ENCODE measurements at places on chromosomes 3 and 15.

GRCh38 chr15:73397461-73397860 is 28.7 kb upstream of the HCN4 start:
- DNase-seq = no peak

GRCh38 chr15:65981837-65982626 is 112.7 kb downstream of the RAB11A start:
- no peak for DNase-seq

DNA sequence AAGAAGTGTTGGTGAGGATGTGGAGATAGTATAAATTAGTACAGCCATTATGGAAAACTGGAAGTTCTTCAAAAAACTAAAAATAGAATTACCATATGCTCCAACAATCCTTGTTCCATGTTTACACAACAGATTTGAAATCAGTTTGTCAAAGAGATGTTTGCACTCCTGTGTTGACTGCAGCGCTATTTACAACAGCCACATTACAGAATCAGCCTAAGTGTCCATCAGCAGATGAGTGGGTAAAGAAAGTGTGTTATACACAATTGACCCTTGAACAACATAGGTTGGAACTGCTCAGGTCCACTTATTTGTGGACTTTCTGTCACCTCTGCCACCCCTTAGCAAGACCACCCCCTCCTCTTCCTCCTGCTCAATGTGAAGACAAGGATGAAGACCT is 34.7 kb downstream of the LMLN start:
- DNase-seq = no peak

DNA sequence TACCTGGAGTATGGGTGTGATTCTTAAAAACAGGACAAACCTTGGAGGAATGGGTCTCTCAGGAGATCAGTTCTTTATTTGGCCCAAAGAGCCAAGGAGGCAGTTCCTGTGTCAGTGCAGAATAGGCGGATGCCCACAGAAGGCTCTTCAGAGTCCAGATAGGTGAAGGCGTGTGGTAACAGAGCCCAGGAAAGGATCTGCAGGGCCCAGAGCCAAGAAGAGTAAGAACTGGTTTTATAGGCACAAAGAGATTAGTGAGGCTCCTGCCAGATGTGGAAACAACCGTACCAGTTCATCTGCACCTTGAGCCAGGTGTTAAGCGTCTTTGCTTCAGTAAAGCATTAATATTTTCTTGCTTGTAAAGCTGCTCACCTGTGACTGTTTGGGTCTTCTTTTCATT is 140.1 kb upstream of the BFSP2 start:
- DNase-seq = no peak

GRCh38 chr3:24709956-24710355 is 215.3 kb upstream of the THRB start:
- DNase-seq = no peak

DNA sequence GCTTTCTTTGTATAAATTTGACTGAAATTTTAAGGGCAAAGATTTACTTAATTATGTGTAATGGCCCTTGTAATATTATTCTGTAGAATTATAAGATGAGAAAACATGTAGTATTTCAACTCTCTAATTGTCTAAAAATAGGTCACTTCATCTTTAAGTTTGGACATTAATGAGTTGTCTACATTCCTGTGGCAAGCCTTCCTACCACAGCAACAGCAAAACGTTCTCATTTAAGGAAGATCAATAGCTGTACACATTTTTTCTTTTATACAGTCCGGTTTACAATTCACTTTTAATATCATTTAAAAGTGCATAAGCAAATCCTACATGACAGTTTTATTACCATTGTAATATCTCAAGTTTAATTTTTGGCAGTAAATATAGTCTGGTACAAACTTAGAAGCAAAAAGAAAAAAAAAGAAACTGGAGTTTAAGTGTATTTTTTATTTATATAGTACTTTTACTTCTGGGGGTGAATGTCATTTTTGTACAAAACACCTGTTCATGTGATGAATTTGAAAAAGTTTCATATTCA is 501.8 kb downstream of the ZPLD1 start:
- no peak for DNase-seq

- no peak for DNase-seq
Observed at GRCh38 chr3:64360280-64360679, 135.0 kb upstream of the PRICKLE2 start.

- DNase-seq = no peak
Observed at GRCh38 chr3:36305929-36306520, 74.3 kb upstream of the STAC start.

DNA sequence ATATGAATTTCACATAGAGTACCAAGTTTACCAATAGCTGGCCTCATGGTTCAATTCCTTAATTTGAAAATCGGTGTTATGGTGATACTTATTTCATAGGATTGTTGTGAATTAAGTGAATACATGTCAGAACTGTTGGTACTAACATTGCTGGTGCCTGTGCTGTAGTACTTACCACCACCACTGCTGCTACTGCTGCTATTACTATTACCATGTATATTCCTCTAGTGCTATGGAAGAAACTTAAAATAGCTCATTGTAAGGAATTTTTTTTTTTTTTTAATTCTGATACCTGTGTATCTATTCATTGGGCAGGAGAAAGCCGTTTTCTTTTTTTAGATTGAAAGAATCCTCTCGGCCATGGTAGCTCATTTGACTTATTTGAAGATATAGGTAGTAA is 3.6 kb downstream of the FYTTD1 start:
- no peak for DNase-seq

DNA sequence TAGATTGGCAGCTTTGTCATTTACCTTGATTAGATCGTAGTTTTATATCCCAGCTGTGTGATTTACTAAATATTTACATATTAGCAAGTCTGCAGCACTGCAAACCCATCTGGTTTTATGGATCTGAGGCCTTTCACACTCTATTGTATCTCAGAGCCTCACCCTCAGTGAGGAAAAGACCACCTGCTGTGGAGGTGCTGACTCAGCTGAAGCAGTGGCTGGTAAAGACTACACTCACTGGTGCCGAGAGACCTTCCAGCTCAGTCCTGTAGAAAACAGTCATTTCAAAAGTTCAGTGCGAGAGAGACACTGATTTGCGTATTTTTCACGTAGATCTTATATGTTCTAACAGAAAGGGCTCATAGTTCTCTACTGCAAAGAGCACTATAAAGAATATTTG is 307.8 kb upstream of the TPM1 start:
- DNase-seq = no peak

DNA sequence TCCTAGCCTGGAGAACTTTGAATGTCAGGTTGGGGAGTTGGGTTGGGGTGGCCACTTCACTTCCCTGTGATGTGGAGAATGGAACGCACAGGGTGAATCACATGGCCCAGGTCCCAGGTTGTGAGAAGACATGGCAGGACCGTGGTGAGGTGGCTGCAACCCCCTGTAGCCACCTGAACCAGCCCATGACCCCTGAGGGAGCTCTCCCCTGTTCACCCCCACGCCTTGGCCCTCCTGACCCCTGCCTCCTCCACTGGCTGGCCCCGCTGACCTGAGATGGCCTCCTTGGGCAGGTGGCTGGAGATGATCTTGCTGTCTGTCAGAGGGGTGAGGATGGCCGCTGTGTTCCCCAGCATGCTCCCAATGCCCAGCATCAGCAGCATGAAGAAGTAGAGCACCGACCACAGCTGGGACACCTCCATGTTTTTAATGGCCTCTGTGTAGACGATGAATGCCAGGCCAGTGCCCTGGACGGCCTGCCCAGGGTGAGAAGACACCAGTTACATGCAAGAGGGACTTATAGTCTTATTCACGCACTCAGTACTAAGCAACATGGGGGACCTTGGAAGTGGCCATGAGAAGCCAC is 31.0 kb downstream of the SLC6A20 start:
- no peak for DNase-seq

GRCh38 chr3:124078953-124079911 is 87.3 kb upstream of the ROPN1 start:
- no peak for DNase-seq

GRCh38 chr3:23644676-23645075 is 161.1 kb upstream of the UBE2E1 start:
- DNase-seq = no peak

GRCh38 chr3:76065964-76066363 is 280.6 kb upstream of the ZNF717 start:
- peak; percentile 18 for DNase-seq

DNA sequence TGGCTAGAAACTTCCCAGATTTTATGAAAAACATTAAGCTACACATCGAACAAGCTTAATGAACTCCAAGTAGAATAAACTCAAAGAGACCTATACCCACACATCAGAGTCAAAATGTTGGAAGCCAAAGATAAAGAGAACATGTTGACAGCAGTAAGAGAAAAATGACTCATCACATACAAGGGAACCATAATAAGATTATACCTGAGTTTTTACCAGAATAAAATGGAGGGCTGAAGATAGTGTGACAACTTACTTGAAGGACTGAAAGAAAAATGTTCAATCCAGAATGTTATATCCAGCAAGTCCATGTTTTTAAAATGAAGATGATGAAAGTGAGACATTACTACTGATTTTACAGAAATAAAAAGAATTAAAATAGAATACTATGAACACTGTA is 22.8 kb downstream of the MYL3 start:
- DNase-seq = no peak

DNA sequence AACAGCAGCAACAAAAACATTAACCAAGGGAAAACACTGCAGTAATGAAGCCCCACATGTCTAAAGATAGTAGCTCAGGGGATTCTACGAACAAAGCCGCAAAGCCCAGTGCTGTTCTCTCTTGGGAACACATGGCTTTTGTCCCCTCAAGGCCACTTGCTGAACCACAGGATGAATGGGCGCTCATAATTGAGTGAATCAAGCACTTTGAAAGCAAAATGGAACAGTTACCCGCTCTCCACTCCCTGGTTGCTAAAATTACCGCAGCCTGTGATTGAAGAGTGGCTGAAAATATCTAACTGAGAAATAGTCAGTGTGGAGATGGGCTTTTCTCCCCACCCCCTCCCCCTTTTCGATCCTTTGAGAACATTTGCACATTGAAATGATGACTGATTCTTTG is 39.6 kb downstream of the RASGRF1 start:
- DNase-seq = no peak

Data from fibroblast of gingiva (primary cell).